Islet precursor cell (in vitro differentiated cells): ENCODE measurements at places on chromosomes 6 and 20.

GRCh38 chr6:160714731-160715316 lies 12.8 kb downstream of the PLG start:
- DNase-seq: no peak

- peak; percentile 48 for DNase-seq
These were observed 82.5 kb upstream of the BHLHE23 start for GRCh38 chr20:63089051-63089907.

DNA sequence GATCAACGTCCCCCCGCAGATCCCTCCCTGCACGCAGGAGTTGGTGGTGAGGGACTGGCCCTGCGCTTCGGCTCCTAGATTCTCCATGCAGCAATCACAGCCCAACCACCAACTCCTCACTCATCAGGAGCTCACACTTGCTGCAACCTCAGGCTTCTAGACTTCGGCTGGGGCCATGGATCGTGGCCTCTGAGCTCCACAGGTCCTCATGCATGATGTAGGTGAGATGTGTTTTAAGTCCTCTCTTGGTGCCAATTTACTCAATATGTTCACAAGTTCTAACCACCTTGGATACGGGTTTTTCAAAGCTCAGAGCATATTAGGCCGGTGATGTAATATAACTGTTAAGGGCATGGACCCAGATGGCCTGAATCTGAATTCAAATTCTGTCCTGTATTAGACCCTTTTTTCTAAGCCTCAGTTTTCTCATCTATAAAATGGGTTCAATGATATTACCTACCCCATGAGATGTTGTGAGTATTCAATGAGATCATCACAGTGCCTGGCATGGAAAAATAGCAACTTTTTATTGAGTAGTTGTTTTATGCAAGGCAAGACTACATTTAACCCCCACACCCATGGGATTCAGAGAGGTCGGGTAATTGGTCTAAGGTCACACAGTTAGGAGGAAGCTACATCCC lies 31.0 kb downstream of the SUN5 start:
- no peak for DNase-seq

- no peak for DNase-seq
These were observed 183.1 kb downstream of the MOXD1 start for GRCh38 chr6:132218059-132218696.

- DNase-seq: no peak
These were observed 33.0 kb downstream of the BACH2 start for GRCh38 chr6:90263633-90264032.

GRCh38 chr6:154572556-154572955 lies 62.1 kb upstream of the CNKSR3 start:
- no peak for DNase-seq

GRCh38 chr6:154341871-154342270 lies 14.7 kb downstream of the IPCEF1 start:
- DNase-seq: peak; percentile 91

GRCh38 chr6:82494367-82494766 lies 130.8 kb downstream of the TPBG start:
- DNase-seq: peak; percentile 54

- no peak for DNase-seq
These were observed 5.8 kb downstream of the GZF1 start for GRCh38 chr20:23367770-23368169.

DNA sequence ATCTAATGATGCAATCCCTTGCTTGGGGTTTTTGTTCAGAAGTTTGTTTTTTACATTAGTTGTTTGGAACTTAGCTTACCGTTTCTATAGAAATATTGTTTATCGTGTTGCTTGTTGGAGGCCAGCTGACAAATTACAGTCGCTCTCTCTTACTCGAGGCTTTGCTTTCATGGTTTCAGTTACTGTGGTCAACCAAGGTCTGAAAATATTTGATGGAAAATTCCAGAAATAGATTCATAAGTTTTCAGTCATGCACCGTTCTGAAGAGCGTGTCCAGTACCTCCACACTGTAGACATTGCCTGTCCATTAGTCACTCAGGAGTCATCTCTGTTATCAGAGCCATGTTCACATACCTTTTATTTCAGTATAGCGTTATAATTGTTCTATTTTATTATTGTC lies 47.9 kb downstream of the DEK start:
- DNase-seq: no peak

- DNase-seq: no peak
These were observed 1.2 kb downstream of the PAK5 start for GRCh38 chr20:9837634-9838033.

GRCh38 chr6:124987291-124987690 lies 25.1 kb downstream of the RNF217 start:
- DNase-seq: no peak

GRCh38 chr6:35445691-35446090 lies 6.4 kb upstream of the FANCE start:
- DNase-seq: no peak

DNA sequence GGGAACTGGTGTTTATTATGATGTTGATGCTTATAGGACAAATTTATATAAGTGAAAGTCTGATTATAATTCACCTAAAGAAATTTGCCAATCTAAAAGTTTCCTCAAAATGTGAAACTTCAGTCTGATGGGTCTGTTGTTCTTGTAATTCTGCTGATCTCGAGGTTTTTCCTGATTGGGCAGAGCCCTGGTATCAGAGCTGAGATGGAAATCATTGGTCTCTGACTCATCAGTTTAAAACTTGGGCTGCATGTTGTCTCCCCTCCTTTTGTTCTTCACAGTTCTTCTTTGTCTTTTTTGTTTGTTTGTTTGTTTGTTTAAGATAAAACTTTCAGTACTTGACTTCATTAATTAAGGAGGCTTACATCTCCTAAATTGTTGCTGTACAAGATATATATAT lies 5.9 kb downstream of the SMAP1 start:
- DNase-seq: no peak

GRCh38 chr6:128659878-128660622 lies 139.7 kb upstream of the PTPRK start:
- DNase-seq: no peak

GRCh38 chr20:2246069-2246491 lies 49.7 kb upstream of the TGM3 start:
- DNase-seq: peak; percentile 56

DNA sequence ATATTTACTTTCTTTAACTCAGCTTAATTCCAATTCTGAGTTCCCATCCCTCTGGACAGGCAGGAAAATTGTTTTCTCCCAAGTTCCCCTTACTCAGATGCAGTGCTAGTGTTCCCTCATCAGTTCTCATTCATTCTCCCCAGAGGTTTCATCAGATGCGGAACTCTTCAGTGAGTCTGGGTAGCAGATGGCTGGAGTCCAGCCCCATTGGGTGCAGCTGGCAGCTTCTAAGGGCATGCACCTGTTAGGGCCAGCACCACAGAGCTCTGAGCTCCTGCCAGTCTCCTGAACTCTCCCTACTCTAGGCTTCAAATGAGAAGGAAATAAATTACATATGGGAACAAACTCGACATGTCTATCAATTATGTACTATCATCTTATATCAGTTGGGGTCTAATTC lies 76.6 kb downstream of the SOD2 start:
- DNase-seq: no peak

GRCh38 chr6:75893058-75893775 lies 144.2 kb downstream of the MYO6 start:
- DNase-seq: no peak

GRCh38 chr6:139663996-139664395 lies 289.5 kb upstream of the CITED2 start:
- no peak for DNase-seq

DNA sequence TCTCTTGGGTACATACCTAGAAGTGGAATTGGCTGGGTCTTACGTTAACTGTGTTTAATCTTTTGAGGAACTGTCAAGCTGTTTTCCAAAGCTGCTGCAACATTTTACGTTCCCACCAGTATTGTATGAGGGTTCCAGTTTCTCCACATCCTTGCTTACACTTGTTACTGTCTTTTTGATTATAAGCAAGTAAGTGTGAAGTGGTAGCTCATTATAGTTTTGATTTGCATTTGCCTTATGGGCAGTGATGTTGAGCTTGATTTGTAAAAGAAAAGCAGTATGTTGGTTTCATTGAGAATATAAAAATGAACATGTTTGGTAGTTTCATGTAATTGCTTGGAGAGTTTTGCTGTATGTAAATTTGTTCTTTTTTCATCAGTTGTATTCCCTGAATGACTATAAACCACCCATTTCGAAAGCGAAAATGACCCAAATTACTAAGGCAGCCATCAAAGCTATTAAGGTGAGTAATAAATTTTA lies 40.4 kb downstream of the SCAF8 start:
- no peak for DNase-seq

DNA sequence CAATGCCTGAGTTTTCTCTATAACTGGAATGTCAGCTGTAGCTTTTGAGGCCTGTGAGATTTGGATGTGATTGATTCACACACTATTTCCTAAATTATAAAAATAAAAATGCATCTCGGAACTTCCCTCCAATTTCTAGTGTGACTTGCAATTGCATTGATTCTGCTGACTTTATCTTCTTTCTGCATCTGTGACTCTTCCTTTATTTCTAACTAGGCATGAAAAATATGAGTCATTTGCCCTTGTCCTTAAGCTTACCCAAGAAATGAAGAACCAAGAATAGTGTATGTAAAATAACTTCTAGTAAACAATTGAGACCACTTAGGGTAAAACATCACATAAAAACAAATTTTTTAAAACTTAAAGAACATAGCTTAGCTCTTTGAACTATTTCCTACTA lies 12.9 kb downstream of the OR2J2 start:
- DNase-seq: no peak

- no peak for DNase-seq
These were observed 19.2 kb upstream of the HAO1 start for GRCh38 chr20:7959484-7959883.

GRCh38 chr6:75412969-75413662 lies 80.5 kb downstream of the FILIP1 start:
- no peak for DNase-seq

GRCh38 chr6:55049866-55050265 lies 124.4 kb upstream of the HCRTR2 start:
- DNase-seq: no peak

GRCh38 chr6:48915591-48915990 lies 547.5 kb downstream of the MMUT start:
- DNase-seq: no peak
